ENCODE measurements at places on chromosomes 3 and 15.

DNA sequence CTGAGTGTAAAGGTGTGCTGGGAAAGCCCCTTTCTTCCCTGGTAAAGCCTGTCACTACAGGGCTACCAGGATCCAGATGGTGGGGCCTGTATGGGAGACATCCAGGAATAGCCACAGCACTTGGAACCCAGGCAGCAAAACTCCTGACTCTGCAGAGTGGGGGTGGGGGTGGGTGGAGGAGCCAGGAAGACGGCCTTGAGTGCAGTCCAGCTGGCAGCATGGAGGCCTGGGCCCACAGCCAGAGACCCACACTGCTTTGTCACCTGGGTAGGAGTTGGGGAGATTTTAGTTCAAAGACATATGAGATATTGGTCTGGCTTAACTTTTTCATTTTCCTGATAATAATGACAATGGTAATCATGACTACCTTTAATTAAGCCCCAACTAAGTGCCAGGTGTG is 116.7 kb upstream of the MRPS22 start:
- DNase-seq: no peak

DNA sequence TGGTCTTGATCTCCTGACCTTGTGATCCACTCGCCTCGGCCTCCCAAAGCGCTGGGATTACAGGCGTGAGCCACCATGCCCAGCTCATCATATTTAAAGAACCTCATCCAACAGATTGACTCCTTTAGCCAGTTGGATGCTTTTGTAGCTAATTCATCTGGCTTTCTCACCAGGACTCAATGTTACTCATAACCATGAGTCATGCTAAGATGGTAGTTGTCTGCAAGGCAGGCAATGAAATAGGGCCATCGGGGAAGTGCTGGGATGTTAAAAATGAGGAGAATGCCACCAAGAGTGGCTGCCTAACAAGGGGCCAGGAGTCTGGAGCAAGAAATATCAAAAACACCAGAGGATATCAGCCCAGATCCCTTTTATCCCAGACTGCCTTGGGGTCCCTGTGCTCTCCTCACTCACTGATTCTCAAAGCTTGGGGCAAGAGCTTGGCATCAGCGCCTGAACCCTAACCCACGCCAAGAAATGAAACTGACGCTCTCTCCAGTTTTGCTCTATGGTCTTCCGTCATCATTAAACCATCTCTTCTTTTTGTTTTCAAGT is 7.4 kb upstream of the PCOLCE2 start:
- no peak for DNase-seq

GRCh38 chr15:59321000-59321689 is 51.5 kb downstream of the MYO1E start:
- no peak for DNase-seq

GRCh38 chr15:46502667-46503066 is 867.8 kb downstream of the SQOR start:
- no peak for DNase-seq

GRCh38 chr3:153944084-153944483 is 177.1 kb upstream of the ARHGEF26 start:
- DNase-seq: no peak

- DNase-seq: no peak
These were observed 84.4 kb downstream of the BDH1 start for GRCh38 chr3:197471221-197472010.

DNA sequence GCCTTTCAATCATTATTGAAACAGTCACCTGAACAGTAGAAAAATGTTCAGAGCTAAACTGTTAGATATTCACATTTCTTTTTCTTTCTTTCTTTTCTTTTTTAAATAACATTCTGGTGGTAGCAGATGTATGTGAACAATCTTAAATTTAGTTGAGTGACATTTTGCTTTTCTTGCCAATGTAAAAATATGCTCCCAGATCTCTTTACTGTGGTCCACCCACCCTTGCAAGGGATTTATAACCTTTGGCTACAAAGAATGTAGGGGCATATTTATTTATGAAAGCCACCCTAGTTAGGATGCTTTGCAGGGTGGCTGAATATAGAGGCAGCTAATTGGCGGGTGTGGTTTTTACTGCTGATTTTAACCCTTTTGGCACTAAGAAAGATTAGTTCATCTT is 473.9 kb downstream of the MFSD1 start:
- no peak for DNase-seq
